ENCODE measurements at places on chromosomes 5 and 9. TPM values are rescaled to one million over a fixed set of nuclear protein-coding genes. Genes with fewer than 3 reads are reported as not detected.

RNF44 gene
- 2.1 TPM for total RNA-seq

DNA sequence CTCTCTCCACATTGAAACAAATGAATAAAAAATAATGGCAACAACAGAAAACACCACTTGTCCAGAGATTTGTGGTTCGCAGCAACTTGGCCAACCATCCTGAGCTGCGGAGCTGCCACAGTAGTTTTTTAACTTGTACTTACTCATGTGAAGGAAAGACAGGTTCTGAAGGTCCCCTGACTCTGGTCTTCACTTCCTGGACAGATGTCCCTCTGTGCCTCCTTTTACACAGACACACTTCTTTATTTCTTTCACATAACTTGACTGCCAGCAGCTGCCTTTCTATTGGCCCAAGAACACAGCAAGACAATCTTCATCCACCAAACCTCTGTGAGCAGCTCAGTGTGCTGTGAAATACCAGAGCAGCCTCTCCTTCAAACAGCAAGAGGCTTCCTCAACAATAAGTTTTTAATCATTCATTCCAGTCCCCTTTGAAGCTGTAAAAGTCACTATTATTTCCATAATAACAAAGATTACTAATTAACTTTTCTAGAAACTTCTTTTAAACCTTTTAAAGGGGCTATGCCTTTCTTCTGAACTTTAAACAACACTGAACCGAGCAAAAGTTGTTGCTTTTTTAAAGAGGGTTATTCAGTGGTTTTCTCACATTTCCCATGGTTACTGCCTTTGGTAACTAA is 198.7 kb downstream of the NR2F1-AS1 start:
- DNase-seq = no peak

GRCh38 chr9:121133104-121133816 is 58.5 kb downstream of the CNTRL start:
- DNase-seq = peak; percentile 78

DNA sequence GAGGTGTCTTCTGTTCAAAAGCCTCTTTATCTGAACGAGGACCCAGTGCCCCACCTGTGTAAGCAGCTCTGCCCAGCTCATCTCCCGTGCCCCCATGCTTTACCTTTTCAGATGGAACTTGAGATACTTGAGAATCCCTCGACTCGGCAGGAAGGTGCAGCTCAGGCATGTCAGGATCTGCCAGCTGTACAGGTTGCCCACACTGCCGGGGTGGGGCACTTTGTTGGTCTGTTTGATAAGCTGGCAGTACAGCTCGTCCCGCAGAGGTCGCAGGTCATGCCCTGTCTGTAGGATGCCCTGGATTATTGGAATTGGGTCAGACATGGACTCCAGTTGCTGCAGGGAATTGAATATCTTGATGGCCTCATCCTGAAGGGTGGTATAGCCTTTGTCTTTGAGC is 58.0 kb upstream of the RETREG1 start:
- peak; percentile 64 for DNase-seq

DNA sequence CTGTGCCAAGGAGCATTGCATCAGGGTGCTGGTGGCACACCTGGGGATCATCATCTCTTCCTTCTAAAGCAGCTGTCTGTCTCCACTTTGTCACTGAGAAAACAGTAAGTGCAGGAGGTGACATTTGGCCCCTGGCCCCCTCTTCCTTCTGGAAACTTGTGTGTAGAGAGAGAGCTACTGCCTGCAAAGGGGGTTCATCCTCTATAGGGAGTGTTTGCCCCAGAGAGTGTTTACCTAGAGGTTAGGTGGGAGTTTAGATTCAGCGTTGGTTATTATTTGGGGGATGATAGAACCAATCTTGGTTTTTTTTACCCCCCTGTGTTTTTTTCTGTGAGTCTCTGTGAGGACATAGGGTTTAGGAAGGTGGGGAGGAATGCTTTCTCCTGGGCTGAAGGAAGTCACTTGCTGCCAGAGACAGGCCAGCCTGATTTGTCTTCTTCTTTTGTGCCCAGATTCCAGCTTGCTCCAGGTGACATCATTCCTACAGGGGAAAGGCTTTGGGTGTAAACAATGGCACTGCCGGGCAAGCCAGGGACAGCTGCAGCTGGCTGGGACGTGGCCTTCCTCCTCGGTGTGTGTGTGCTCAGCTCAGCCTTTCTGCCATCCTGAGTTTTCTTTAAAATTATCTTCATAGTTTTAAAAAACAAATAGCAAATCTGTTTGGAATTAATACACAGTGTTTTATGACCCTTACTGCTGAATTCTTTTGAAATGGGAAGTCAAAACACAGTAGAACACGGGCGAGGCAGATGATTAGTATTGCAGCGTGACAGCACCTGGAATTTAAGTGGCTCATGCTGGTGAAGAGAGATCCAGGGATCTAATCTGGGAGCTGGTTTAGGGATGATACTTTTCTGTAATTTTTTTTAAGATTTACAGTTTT is 24.5 kb downstream of the PRRC2B start:
- DNase-seq = no peak
